ENCODE measurements at places on chromosomes 12 and 14. TPM values are rescaled to one million over a fixed set of nuclear protein-coding genes. Genes with fewer than 3 reads are reported as not detected.

DNA sequence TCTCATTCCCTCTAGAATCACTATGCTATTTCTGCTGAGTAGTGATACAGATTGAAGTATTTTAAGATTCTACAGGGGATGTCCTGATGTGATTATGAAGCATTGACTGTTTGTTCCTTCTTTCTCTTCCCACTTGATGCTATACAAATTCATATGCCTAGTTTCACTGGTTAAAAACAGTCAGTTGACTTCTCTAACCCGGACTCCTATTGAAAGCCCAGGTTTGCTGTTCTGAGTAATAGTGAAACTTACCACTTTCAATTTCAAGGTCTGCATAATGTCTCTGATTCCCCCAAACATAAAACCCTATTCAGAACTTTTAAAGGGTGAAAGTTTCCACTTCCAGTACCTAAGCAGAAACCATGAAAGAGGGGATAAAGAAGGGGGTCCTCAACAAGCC is 117.7 kb upstream of the RPL10L start:
- DNase-seq = no peak
- no peak overlapping the region for H3K4me3 ChIP-seq
- H3K27ac ChIP-seq = no peak overlapping the region

GRCh38 chr14:103718572-103718971 is 3.0 kb downstream of the ZFYVE21 start:
- no peak for DNase-seq
- H3K36me3 ChIP-seq = no peaks in the 10 kb centered on the region
- peaks cover 38% of the 10 kb centered on the region for H3K4me1 ChIP-seq
- H3K4me3 ChIP-seq = no peak overlapping the region
- no peaks in the 10 kb centered on the region for H3K27me3 ChIP-seq

The VRTN gene
- not detected for total RNA-seq

The GALNT16 gene
- 51.2 TPM for total RNA-seq

The STON2 gene
- 7.3 TPM for total RNA-seq

The TNS2 gene
- total RNA-seq = 101 TPM

DNA sequence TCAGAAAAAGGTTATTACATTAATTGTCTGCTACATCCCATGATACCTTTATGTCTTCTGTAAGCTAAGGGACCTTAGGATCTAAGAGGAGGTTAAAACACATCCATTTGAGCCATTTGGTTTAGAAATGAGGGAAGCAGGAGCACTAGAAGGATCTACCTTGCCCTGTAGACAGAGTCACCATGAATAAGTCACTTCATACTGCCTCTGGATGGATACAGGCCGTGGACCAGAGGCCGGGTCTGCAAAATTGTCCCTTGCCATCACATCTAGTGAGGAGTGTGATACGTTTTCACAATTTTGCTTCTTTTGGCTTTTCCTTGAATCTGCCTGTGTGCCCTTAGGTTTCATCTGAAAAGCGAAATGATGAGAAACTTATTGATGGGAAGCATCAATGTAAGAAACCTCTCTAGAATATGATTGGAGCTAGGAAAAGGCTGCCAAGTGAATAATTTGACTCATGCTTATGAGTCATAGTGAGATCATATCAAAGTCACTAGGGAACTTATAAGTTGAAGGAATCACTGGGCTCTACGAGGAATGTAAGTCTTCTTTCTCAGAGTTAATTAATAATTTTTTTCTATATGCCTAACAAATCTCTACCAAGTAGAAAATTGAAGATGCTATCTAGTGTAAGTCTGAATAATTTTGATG is 10.8 kb downstream of the GLRX5 start:
- peak overlapping the region; percentile 47 for H3K27ac ChIP-seq
- no peak overlapping the region for H3K4me3 ChIP-seq
- H3K27me3 ChIP-seq = no peaks in the 10 kb centered on the region
- peaks cover 8% of the 10 kb centered on the region for H3K4me1 ChIP-seq

DNA sequence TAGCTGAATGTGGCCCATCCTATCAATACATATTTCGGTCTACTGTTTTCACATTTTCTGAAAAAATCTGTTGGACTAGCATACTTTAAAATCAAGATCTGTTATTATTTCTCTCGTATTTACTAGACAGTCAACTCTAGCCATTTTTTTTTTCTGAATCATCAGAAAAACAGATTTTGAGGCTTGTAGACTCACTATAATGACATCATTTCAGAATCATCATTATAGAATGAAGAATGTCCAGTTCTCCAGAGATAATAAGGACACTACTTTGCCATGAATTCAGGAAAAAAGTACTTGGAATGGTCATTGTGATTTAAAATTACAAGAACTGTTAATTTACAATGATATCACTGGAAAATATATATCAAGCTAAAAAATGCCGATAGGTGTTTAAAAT is 589.8 kb downstream of the KCNH5 start:
- no peak for DNase-seq
- H3K4me3 ChIP-seq = no peak overlapping the region
- no peaks in the 10 kb centered on the region for H3K27me3 ChIP-seq

DNA sequence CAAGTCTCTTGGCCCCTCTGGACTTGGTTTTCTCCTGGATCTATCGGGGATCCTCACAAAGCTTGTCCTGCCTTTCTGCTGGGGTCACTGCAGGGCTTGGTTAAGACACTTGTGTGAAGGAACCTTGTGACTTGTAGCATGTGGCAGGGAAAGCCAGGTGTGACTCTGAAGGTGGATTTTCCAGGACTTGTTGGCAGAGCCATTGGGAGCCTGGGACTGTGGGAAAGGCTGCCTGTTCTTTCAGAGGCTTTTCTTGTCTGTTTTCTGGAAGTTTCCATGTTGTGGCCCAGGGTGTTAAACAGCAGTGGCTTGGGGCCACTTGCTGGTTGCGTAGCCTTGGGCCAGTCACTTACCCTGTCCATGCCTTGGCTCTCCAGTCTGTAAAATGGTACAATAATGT is 12.6 kb downstream of the KMT5A start:
- H3K27ac ChIP-seq = no peak overlapping the region
- DNase-seq = no peak
- H3K4me3 ChIP-seq = no peak overlapping the region
- peaks cover 22% of the 10 kb centered on the region for H3K4me1 ChIP-seq

DNA sequence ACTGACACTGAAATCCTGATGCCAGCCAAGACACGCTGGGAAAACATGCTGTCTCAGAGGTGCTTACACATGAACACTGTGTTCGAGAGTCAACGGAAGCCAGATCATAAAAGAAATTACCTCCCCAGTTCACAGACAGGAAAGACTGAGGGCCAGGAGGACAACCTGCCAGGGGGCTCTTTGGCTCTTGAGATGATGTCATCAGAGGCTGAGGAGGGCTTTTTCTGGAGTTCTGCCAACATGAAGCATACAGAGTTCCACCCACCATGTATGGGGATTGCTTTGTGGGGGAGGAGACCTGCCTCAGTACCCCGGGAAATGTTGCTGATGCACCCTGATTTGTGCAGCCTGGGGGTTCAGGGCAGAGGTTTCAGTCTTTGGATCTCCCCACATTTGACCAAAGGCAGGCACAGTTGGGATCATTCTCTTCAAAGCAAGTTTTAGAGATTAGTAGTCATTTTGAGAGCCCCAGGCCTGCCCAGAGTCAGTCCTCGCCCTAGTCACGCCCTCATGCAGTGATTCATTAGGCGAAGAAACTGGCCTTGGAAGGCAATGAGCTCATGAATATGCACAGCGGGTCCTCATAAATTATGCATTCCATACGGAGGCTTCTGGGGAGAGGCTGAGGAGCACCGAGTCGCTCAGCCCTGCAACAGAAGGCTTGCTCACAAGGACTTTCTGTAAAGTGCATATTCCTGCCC is 34.9 kb upstream of the EML1 start:
- H3K36me3 ChIP-seq = no peaks in the 10 kb centered on the region
- DNase-seq = no peak
- peak overlapping the region; percentile 26 for H3K27ac ChIP-seq
- H3K4me1 ChIP-seq = peaks cover 51% of the 10 kb centered on the region

The CLEC1B gene
- not detected for total RNA-seq

DNA sequence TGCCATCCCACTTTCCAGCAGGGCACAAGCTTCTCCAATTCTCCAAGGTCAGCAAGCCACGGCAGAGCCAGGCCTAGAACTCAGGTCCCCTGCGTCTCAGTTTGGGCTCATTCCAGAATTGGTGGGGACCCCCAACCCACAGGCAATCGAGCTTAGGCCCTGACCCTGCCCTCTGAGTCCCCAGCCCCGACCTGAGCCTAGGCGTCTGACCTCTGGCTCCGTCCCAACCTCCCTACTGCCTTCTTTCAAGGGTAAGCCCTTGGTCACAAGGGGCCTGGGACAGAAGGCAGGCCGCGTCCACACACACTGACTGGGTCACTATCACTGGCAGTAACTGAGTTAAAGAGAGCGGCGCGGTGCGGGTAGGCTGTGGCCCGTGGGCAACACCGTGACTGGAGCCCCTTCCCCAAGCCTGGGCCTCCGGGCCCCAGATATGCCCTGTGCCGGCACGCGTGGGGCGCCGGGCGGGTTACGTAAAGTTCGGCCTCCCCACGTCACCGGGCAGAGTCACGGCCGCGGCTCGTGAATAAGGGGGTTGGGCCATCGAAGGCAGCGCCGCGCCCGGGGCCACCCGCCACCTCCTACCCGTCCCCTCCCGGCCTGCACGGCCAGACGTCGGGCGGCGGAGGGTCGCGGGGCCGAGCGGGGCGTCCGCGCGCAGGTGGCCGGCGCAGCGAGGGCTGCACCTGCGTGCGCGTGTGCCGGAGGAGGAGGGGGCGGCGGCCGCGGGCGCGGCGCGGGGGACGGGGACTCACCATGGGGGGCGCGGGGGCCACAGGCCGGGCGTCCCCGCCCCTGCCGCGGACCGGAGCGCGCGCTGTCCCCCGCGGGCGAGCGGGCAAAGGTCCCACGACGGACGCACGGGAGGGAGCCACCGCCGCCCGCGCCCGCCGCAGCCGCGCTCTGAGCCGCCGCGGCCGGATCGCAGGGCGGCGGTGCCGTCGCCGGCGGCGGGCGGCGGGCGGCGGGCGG is 516 bp downstream of the ANKRD9 start:
- peak; percentile 77 for DNase-seq
- peak overlapping the region; percentile 70 for H3K4me3 ChIP-seq
- peaks cover 32% of the 10 kb centered on the region for H3K4me1 ChIP-seq
- peak overlapping the region; percentile 94 for H3K27ac ChIP-seq
- no peaks in the 10 kb centered on the region for H3K36me3 ChIP-seq
- no peaks in the 10 kb centered on the region for H3K27me3 ChIP-seq

The CCDC85C gene
- total RNA-seq = 50.2 TPM

GRCh38 chr12:6312529-6313325 is 2.2 kb downstream of the PLEKHG6 start:
- DNase-seq = no peak
- H3K36me3 ChIP-seq = no peaks in the 10 kb centered on the region
- peaks cover 4% of the 10 kb centered on the region for H3K4me1 ChIP-seq
- H3K27me3 ChIP-seq = peaks cover 21% of the 10 kb centered on the region

DNA sequence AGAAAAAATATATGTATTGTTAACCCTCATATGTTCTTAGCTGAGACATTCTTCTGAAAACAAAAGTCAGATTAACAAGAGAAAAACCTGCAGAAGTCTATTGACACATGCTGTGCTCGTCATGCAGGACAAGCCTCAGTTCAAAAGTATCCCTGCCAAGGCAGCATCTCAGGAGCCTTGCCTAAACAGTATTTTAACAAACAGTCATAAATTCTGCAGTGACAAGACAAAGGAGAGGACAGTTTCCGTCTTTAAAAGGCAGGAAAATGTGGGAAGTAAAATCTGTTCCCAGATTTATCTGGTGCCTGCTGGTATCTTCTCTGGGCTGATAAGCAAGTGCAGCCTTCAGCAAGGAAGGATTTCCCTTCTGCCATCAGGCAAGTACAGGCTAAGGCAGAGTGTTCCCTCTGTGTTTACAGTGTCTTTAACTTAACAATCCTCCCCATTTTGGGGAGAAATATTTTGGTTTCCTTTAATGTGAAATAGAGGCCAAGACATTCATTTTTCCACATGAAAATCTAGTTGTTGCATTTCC is 480.2 kb upstream of the CCDC196 start:
- no peaks in the 10 kb centered on the region for H3K4me1 ChIP-seq
- DNase-seq = no peak
- H3K27ac ChIP-seq = no peak overlapping the region
- H3K27me3 ChIP-seq = no peaks in the 10 kb centered on the region
- H3K36me3 ChIP-seq = no peaks in the 10 kb centered on the region

DNA sequence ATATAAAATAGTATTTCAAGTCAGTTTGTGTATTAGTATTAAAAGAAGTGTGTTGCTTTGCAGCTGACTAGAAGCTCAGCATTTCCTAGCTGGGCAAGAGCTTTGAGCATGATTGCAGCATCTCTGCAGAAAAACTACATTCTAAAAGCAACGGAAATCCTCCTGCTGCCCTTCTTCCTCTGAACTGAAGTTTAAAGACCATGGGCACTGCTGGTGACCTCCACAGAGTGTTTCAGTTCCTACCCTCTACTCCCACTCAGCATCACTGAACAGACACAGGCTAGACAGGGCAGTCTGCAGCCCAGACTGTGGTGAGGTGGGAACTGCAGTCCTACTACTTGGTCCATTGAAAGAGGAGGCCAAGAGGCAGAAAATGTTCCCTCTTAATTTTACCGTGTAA is 59.0 kb downstream of the FAR2 start:
- no peak for DNase-seq
- H3K4me1 ChIP-seq = peaks cover 5% of the 10 kb centered on the region

DNA sequence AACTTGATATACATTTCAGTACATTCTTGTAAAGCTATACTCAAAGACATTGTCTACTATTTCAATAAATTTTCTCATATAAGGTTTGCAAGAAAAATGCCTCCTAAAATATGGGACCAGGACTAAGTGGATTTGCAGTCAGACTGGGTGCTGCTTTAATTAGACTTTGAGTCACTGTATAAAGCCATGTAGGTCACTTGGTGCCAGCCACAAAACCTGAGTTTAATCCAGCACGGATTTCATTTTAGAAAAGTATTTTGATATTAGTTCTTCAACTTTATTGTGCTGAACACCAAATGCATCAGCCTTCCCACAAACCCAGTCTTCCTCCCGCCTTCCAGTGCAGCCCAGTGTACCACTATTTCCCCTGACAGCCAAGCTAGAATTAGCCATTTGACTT is 9.9 kb upstream of the NID2 start:
- H3K36me3 ChIP-seq = no peaks in the 10 kb centered on the region
- H3K27me3 ChIP-seq = no peaks in the 10 kb centered on the region
- H3K27ac ChIP-seq = peak overlapping the region; percentile 19
- H3K4me3 ChIP-seq = no peak overlapping the region
- DNase-seq = no peak
- H3K4me1 ChIP-seq = no peaks in the 10 kb centered on the region

DNA sequence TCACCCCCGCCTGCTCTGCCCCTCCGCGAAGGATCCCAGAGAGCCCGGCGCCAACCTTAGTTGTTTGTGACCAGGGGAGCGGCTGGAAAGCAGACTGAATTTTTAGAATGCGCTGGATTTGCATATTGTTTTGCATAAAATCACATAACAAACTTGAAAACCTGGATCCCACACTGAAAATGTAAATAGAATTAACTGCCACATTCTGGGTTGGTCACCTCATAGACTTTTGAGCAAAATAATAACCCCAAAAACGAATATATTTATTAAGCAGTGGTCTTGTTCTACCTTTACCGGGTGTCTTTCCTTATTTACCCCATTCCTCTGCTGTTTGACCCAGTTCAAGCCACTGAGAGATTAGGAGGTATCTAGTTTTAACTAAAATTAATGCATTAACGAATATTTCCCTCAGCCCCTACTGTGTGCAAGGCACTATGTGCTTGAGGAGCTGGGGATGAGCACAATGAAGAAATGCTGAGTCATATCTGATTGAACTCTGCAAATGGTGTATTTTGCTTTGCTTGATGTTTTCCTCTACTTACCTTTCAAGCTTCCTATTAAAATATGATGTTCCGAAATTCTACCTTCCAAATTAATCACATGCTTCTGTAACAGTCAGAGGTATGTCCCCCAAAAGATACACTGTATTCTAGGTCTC is 438 bp upstream of the EGLN3 start:
- peak overlapping the region; percentile 78 for H3K4me3 ChIP-seq
- H3K27me3 ChIP-seq = no peaks in the 10 kb centered on the region
- H3K4me1 ChIP-seq = peaks cover 43% of the 10 kb centered on the region
- H3K36me3 ChIP-seq = no peaks in the 10 kb centered on the region
- H3K27ac ChIP-seq = peak overlapping the region; percentile 90

The ARMH4 gene
- 9.7 TPM for total RNA-seq

Data from heart right ventricle (tissue), 16 donors.